Psoas muscle (tissue), 8 donors: ENCODE measurements at places on chromosomes 5 and 9. TPM values are rescaled to one million over a fixed set of nuclear protein-coding genes. Genes with fewer than 3 reads are reported as not detected.

Gene NMUR2
- polyA plus RNA-seq, result not detected

Gene TLX3
- not detected for polyA plus RNA-seq

DNA sequence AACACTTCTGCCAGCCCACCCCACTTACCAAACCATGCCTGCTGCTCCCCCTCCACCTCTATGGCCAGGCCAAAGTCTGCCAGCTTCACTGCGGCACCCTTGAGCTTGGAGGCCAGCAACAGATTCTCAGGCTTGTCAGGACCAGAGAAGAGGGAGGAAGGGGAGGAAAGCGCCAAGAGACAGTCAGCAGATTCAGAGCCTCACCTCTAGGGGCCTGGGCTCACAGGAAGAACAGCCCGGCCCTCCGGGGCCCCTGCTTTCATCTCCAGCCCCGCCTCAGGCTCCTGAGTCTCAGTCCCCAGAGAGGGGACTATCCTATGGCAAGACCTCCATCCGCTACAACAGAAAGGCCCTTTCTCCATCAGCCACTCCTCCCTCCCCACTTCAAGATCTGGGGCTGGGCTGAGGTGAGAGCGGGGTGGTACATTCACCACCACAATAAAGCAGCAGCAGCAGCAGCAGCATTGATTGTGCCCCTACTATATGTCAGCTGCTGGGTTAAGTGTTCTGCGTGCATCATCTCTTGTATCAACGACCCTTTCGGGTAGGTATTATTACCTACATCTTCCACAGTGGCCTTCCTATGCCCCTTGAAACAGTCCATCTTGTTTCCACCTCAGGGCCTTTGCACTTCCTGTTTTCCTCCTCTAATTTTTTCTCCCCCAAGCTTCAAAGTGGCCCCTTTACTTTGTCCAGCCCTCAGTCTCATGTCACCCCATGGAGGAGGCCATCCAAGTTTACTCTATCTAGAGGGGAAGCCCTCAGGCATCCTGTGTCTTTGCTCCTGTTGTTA is 36.0 kb downstream of the CAMK2A start:
- no peak for DNase-seq

GRCh38 chr5:163695830-163696578 is 190.6 kb downstream of the MAT2B start:
- DNase-seq, result no peak

DNA sequence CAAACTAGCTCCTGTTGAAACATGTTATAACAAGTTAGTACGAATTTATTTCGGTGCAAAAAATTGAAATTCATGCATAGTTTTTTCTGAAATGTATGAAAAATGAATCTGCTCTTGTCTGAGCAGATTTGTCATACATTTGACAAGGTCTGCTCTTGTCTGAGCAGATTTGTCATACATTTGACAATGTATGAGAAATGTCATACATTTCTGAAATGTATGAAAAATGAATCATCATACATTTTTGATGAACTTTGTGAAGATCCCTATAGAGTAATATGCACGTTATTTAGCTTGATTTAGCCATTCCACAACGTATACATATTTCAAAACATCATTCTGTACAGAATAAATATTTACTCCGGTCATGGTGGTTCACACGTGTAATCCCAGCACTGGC is 85.9 kb upstream of the PARP8 start:
- DNase-seq, result no peak

- peak; percentile 69 for DNase-seq
Measured at GRCh38 chr9:121499427-121500164, at the start of gene GGTA1. GGTA1 (minus strand) TSS chr9:121499844; CDS start chr9:121467922, 31,922 bp downstream.

Gene ST8SIA4
- 0.29 TPM for polyA plus RNA-seq

Gene C7
- polyA plus RNA-seq, result 3.8 TPM

Gene COMMD10
- 9.8 TPM for polyA plus RNA-seq

DNA sequence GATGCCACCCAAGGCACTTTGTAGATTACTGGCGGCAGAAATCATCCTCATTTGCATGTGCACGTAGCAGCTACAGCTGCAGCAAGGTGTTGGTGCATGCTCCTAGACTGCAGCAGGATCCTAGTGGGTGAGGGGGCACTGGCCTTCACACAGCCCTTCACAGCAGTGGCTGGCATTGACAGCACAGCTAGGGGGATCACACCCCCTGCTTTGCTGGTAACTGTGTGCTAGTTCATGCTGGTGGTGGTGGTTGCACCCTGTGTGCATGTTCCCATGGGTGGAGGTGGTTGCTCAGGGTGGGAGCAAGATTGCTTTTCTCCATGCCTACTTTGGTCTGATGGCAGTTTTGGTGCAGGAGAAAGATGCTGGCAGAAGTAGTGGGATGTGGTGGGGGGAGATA is 1695.1 kb upstream of the CDH6 start:
- no peak for DNase-seq
